ENCODE measurements at places on chromosomes 7 and 10.
A peak's percentile ranks its signal among the peaks of the same experiment; 100 is the strongest.

DNA sequence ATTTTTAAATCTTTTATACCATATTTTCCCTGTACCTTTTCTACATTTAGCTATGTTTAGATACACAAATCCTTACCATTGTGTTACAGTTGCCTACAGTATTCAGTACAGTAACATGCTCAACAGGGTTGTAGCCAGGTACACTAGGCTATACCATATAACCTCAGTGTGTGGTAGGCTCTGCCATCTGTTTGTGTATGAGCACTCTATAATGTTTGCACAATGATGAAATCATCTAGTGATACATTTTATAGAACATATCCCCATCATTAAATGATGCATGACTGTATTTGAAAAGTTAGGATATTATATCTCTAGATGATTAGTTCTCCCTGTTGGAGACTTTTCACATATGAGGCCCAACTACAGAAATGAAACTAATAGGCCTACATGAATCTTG, 188.6 kb downstream of the STK31 start:
- DNase-seq, result no peak

- no peak for DNase-seq
Measured at GRCh38 chr7:82839555-82839954, 323.1 kb downstream of the PCLO start.

DNA sequence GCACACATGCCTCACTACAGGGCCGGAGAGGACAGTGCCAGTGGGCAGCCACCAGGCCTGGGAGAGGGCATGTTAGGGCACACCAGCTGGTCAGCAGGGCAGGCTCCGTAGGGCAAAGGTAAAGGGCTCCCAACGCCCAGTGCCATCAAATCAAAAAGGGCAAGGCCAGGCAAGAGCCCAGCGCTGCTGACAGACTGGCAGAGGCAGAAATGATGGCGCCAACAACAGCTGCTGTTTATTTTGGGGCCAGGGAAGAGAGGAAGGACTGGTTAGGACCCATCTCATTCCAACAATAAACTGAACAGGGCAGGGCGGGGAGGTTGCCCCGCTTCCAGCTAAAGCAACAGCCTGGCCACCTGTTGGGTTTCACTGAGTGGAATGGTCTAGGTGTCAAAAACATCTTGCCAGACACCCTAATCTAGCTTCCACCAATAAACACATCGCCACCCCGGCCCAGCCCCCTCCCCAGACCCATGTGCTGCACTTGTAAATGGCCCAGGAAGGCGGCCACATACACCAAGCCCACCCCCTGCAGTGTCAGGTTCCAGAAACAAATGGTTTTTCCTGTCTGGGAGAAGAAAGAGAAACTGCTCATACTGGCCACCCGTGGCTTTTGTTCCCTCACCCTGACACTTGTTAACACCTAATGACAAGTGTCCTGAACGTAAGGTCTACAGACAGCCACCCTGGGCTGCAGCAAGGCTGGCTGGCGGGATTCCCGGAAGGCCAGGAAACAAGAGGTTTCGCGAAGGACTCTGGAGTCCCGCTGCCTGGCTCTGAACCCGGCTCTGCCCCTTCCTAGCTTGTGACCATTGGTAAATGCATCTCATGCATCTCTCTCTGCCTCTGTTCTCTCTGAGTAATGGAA, 15.3 kb downstream of the SH3PXD2A start:
- no peak for DNase-seq

DNA sequence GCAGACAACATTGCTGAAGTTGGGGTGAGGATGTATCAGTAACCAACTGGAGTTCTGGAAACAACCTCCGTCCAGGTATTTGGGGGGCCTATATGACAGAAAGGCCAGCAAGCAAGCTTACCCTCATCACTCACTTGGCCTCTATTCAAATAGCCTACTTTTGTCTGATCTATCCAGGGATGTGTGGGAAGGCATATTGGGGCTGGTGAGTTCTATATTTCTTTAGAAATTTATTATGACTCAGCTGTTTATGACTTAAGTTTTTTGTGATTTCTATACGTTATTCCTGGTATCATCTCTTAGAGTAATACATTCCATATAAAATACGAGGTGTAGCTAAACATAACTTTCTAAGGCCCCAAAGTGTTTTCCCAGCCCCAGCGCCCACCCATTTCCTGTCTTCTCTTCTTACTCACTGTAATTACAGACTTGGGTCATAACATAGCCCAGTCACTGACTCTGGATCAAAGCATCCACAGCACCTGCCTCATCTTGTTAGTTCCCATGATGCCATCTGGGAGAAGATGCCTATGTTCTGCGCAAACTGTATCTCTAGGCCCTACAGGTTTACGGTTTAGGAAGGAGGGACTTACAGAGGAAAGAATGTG, 18.1 kb downstream of the GARS1 start:
- no peak for DNase-seq

DNA sequence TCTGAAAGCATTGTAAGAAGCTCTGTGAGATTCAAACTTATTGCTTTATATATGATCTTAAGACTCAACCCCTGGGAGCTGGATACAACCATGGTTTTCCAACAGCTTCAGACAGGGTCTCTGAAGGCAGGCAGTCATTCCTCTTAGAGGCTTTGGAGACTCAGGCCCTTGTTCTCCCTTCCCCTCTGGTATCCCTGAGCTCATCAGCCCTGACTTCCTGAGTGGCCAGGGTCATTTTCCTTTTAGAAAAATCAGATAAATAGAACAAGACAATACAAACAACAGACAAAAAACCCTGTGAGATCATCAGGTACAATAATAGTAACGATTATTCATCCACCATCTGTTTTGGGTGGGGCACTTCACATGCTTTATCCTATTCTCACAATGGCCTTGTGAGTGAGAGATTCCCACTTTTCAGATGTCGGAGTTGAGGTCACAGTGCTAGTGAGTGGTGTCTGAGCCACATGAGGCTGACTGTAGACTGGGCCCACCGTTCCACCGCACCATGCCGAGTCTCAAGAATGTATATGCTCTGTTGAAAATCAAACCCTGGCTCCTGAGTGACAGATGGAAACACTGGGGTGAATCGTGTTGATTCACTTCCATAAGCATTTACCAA, 144.2 kb downstream of the CXCL12 start:
- no peak for DNase-seq

DNA sequence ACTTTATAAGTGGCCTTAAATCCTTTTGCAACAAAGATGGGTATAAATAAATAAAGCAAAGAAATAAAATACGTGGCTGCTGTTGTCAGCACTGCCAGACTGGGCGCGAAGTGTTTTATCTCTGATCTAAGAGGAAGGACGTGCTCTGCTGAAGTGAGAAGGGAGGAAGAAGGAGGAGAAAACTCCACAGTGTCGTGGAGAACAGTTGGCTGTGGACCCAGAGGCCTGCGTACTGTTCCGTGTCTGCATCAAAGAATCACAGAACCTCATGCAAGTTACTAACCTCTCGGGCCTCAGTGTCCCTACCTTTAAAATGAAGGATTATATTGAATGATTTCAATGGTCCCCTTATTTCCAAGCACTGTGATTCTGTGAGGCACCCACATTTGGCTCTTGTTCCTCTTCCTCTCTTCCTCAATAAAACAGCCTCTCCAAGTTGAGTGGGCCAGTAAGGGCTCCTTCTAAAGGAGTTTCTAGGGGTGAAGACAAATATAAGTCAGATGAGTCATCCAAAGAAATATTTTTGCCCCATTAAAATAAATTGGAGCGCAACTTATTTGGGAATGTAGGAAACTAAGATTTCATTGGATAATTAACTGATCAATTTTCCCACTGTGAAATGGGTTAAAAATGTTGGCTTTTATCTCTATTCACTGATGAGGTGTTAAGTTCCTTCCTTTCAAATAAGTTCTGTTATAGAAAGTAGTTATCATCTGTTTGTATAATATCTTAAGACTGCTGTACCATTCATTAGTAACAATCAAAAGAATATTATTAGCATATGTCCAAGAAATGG, 126.9 kb upstream of the EFCAB10 start:
- DNase-seq, result peak; percentile 20

- DNase-seq, result no peak
Measured at GRCh38 chr10:102613785-102614184, 30.5 kb upstream of the TRIM8 start.

DNA sequence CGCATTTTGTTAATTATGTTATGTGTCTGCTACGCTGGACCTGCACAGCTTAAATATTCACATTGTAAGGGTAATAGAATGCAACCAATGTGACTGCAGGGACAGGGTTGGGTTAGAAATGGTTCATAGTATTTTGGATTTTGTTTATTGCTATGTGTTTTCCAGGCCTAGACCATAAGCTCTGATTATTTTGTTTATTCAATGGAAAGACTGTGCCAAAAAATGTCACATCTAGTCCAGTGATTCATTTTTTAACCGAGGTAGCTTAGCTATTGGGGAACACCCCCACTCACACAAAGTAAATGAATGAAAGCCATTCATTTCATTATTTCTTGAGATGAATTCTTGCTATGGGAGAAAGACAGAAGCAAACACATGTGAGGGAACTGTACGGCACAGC, 516.5 kb upstream of the ANKRD30A start:
- DNase-seq, result no peak

- no peak for DNase-seq
Measured at GRCh38 chr10:42939685-42940366, 137.0 kb upstream of the RET start.

- no peak for DNase-seq
Measured at GRCh38 chr10:110218632-110219031, 11.2 kb downstream of the MXI1 start.

- no peak for DNase-seq
Measured at GRCh38 chr10:86628311-86628710, 26.0 kb upstream of the OPN4 start.

GRCh38 chr7:5470816-5471215, 47.2 kb upstream of the TNRC18 start:
- DNase-seq, result no peak

DNA sequence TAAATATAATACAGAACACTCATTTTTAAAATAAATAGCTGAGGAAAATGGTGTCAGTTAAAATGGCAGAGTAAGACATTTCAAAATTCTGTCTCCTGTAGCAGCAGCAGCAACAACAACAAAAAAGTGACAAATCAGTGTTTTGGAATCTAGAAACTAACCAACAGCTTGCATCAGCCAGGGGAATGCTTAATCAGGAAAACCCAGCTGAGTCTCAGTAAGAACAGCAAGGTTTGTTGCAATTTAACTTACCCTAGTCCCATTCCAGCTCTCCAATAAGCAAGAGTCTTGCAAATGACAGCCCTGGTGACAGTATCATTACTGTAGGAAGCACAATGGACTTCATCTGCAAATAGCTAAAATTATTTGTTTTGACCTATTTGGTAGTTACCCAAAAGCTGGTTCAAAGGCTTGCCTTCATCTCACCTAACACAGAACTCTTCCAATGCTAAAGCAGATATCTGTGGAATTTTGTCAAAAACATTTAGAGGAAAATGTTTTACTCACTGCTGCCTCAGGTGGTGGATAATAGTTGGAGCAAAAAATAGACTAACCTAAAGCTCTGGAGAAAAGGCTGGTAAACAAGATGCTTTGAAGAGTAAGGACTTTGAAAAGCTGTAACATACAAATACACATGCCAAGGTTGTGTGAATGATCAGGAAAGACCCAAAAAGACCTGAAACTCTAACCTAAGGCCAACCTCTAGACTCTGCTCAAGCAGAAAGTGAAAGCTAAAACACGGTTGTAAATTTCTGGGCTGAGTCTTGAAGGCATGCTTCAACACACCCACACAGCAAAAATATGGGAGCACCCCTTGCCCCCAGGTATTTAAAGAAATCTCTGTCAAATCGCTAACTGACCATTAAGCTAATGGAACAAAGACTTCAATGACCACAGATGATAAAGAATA, 9.9 kb upstream of the ARHGAP22 start:
- no peak for DNase-seq

GRCh38 chr10:106573106-106573505, 591.4 kb downstream of the SORCS1 start:
- no peak for DNase-seq

DNA sequence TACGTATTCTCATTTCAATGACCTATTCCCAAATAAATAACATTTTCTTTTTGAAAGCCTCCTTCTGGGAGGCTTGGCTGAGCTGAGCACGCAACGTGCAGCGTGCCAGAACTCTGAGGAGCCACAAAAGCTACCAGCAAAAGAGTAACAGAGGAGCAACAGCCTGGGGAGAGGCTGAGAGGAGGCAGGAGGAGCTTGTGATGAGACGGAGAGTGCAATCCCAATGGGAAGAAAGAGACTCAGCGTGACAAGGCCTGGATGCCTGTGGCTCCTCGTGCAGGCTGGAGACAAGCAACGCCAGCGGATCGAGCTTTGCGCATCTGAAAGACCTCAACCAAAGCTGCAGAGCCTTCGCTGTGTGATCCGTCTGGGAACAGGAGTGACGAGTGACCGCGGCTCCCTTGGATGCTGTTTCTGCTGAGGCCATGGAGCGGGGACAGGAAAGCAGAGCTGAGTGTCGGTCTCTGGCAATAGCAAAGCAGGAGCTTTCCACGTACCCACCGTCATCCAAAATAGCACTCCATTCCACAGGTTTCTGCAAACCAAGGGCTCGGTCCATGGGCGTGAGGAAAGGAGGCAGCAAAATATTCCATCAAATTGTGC, 171.7 kb upstream of the PFKP start:
- no peak for DNase-seq

- DNase-seq, result no peak
Measured at GRCh38 chr7:120837599-120837998, 20.3 kb downstream of the TSPAN12 start.

- DNase-seq, result peak; percentile 59
Measured at GRCh38 chr7:144391823-144392255, 11.7 kb downstream of the NOBOX start.

GRCh38 chr7:146656988-146657387, 540.4 kb downstream of the CNTNAP2 start:
- no peak for DNase-seq

DNA sequence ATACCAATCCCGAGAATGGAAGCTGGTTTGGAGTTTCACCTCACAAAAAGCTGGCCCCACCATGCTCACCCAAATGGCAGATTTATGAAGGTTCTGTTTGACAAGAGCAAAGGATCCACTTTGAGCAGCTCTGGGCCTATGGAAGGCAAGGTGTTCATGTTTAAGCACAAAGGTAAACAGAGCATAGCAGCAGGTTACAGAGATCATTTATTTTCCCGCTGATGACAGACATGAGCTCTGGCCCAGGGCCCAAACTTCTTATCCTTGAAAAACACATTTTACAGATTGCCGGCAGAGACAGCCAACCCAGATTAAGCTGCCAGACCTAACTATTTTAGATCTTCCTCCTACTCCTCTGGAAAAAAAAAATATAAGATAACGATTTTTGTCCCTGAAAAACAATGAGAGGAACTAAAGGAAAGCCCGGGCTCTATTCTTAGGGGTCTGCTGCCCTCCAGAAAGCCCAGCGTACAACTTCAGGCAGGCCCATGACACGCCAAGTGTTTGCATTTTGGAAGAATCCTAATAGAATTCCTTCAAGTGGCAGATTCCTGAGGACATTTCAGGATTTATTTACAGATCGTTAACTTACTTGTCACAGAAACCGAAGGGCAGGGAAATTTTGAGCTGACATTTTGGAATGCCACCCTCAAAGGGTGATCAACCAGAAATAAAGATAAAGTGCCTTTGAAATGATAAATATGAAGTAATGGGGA, 40.0 kb downstream of the SYPL1 start:
- no peak for DNase-seq

GRCh38 chr10:115321360-115321759, 228.2 kb downstream of the ATRNL1 start:
- DNase-seq, result no peak

- DNase-seq, result no peak
Measured at GRCh38 chr7:1209097-1209496, 23.6 kb upstream of the UNCX start.

GRCh38 chr7:5495581-5496375, 72.1 kb upstream of the TNRC18 start:
- no peak for DNase-seq

Measured in CD4-positive, alpha-beta memory T cell (primary cell).